ENCODE measurements at places on chromosomes 3 and 15.

DNA sequence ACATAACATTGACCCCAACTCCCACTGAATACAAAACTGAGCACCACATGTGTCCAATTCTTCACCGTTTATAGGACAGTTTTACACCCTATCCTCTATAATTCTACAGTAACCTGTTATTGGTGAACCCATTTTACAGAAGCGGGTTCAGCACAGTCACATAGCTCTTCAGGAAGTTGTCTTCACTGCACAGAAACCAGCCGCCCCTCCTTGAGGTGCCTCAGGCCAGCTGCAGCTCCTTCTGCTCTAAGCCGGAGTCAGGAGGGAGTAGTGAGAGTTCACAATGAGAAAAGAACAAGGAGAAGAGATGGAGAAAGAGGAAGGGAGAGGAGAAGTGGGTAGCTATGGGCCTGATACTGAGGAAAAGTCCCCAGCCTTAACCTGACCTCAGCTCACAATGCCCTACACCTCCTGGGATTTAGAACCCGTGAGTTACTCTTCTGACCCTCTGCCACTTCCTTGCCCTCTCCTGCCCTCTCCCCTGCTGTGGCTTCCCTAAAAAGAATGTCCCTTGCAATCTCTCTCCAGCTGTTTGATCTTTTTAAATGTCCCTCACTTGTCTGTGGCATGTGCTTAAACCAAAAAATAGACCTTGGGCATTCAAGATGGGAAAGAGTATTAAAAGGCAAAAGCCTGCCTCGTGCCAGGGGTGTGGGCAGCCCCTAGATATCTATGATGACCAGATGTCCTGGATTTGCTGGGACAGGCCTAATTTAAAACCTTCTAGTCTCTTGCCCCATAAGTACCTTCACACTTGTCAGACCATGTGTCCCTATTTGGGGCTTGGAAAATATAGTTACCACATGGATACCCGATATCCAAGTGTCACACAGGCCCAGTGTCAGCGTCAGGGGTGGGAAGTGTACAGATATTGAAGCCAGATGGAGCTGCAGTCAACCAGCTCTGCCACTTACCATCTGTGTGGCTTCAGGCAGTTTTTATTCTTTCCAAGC lies 71.3 kb upstream of the HES1 start:
- DNase-seq: no peak

GRCh38 chr3:145450018-145450682 lies 710.8 kb downstream of the PLOD2 start:
- DNase-seq: no peak

GRCh38 chr3:174330303-174330702 lies 528.8 kb upstream of the NAALADL2 start:
- DNase-seq: no peak

DNA sequence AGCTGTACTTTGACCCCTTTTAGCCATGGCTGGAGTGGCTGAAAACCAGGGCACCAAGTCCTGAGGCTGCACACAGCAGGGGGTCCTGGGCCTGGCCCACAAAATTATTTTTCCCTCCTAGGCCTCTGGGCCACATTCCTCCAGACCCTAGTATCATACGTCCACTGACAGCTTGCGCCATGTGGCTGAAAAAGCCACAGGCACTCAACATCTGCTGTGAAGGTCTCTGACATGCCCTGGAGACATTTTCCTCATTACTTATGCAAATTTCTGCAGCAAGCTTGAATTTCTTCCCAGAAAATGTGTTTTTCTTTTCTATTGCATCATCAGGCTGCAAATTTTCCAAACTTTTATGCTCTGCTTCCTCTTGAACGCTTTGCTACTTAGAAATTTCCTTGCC lies 239.0 kb downstream of the SQOR start:
- DNase-seq: no peak

DNA sequence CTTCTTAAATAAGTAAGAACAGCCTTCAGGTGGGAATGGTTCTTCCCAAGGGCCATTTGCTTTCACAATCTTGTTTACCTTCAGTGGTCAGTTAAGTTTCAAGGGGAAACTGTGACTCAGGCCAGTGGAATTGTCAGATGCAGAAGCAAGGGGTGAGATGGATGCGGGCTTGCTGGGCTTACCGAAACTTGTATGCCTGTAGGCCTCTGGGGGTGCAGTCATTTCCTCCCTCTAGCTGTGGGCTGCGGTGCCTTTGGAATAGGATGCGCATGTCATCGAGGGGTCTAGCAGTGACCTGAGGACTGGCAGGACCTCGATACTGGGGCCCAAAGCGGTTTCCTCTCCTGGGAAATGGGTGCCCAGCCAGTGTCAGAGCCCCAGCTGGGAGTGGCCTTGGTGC lies 121.6 kb downstream of the EEFSEC start:
- no peak for DNase-seq
